ENCODE measurements at places on chromosomes 11 and 22.
A peak's percentile ranks its signal among the peaks of the same experiment; 100 is the strongest.

GRCh38 chr11:2990617-2991451 lies 1.3 kb downstream of the NAP1L4 start:
- peak; percentile 39 for DNase-seq

GRCh38 chr11:46298699-46299433 lies 21.4 kb downstream of the CREB3L1 start:
- DNase-seq = no peak

DNA sequence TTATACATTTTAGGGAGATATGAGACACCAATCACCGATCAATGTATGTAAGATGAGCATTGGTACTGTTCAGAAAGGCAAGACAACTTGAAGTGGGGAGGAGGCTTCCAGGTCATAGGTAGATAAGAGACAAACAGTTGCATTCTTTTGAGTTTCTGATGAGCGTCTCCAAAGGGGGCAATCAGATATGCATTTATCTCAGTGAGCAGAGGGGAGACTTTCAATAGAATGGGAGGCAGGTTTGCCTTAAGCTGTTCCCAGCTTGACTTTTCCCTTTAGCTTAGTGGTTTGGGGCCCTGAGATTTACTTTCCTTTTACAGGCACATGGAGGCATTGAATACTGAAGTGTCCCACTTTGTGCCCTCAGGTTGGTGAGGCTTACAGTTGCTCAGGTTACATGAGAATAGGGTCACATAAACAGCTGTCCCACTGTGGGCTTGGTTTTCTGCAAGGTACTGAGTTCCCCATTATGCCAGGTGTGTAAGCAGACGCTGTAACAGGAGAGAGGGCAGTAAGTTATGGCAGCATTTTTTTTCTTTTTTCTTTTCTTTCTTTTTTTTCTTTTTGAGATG lies 129.8 kb upstream of the SERPIND1 start:
- DNase-seq = no peak

DNA sequence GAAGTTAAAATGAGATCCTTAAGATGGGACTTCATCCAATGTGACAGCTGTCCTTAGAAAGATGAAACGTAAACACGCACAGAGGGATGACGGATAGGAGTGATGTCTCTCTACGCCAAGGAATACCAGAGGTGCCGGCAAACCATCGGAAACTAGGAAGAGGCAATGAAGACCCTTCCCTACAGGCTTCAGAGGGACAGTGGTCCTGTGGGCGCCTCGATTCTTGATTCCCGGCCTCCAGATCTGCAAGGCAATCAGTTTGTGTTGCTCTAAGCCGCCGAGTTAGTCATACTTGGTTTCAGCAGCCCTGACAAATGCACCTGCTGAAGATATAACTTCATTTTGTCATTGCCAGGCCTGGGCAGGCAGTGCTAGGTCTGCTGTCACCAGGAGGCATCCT lies 1455.1 kb downstream of the TBC1D22A start:
- DNase-seq = no peak

DNA sequence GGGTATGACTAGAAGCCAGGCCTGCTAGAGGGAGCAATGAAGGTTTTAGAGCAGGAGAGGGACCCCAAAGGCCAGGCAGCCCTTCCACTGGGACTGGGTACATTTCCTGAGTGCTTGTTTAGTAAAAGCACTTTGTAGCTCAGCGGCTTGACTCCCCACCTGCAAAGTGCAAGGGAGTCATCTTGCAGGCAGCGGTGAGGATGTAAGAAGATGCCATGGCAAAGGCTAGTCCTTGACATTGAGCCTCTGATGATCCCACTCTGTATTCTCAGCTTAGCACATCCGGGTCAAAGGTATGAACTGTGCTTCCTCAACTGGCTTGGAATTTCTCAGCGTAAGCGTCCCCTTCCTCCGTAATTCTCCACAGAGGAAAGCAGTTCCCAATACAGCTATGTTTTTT lies 3.1 kb upstream of the UBE2L3 start:
- no peak for DNase-seq

DNA sequence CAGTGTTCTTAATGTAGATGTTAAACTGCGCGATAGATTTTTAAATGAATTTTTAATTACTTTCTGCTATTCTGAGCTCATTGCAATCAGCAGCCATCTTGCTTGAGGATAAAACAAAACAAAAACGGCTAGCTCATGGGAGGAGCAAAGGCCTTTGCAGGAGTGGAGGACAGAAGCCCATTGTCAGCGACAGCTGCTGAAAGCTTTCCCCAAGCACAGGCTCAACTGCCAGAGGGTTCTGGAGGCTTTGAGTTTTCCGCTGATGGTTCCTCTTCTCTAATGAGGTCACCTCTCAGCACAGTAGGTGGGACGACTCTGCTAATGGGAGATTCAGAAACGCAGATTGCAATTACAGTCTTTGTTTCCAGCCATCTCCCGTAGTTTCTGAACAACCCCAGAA lies 167.1 kb upstream of the TTC12 start:
- no peak for DNase-seq

DNA sequence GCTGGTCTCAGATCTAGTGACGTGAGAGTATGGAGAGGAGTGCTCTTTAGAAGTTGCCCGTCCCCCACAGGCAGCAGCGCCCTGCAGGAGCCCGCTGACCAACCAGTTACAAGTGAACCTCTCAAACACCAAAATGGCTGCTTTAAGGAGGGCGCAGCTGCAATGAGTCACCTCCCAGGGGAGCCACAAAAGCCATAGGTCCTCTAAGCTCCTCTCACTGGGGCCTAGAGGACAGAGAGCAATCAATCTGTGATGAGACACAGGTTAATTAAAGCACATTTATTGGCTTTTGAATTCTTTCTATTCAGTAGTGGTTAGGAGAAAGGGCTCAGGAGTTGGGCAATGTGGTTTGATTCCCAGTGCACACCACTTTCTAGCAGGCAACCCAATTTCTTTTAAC lies 15.5 kb upstream of the RAPSN start:
- no peak for DNase-seq

- no peak for DNase-seq
Measured at GRCh38 chr22:31120230-31120629, 2.5 kb upstream of the INPP5J start.

DNA sequence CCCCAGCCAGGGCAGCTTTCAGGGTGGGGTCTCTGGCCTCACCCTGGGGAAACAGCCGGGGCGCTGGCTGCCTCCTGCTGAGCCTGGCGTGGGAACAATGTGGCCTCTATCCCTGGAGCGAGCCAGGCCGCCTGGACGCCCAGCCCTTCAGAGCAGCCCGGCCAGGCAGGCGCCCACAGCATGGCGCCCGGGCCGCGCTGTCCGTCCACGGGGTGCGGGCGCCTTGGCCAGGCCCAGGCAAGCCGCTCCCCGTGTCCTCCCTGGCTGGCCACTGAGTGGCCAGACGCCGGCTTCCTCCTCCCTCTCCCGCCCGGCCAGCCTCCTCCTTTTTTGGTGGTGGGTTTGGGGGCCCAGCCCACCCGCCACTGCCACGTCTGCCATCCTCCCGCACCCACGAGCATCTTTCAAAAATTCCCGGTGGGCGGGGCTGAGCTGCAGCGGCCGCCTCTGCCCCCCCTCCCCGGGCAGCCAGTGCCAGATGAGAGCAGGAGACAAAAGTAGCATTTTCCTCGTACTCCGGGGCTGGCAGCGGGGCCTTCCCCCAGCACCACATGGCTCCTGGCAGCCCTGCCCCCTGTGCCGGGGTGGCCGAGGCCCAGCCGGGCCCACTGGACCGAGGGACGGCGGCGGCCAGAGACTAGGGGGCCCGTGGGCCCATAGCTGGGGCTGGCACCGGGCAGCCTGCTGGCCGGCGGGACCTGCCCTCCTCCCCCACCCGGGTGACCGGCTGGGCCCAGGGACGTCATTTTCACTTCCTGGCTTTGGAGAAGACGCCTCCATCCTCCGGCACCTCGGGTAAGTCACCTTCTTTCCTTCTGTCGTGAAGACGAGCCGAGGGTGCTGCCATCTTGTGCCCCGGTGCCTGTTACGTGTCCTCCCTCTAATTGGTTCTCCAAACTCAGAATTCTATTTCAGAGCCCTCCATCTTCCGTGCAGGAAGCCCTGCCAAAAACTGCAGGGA lies 70.2 kb upstream of the PPARA start:
- no peak for DNase-seq
